ENCODE measurements at places on chromosomes 11 and 22.

DNA sequence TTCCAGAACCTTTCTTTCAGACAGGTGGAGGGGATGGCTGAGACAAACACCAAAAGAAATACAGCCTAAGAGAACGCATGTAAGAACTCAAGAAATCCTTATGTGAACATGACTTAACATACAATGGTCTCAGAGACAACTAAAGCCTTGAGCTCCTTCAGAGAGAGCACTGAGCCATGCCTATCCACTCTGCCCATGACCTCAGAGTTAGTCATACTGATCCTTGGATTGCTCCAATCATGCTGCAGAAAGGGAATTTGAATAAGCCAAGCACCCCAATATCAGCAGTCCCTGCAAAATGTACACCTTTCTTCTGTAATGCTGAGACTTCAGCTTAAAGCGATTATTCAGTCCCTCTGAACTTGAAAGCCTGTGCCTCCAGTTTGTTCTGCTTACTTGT lies 43.2 kb upstream of the CHKA start:
- no peak for DNase-seq

GRCh38 chr11:92717240-92717639 lies 252.2 kb upstream of the MTNR1B start:
- DNase-seq: no peak

DNA sequence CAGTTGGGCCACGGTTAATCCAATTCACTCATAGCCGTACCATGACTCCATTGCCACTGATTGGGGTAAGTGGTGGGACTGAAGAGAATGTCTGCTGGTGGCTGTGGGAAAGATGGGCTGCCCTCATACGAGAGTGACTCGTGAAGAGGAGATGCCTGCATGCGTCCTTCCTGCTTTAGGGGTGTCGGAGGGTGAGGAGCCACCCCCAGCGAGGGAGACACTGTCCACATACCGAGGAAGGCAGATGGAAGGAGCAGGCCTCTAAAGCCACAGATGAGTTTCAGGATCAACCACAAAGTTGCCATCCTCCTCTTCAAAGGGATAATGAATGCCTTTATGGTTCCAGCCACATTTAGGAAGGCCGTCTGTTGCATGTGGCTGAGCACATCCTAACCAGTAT lies 83.2 kb downstream of the GRIK4 start:
- DNase-seq: no peak

GRCh38 chr11:21511835-21512440 lies 680.9 kb upstream of the ANO5 start:
- no peak for DNase-seq

- no peak for DNase-seq
Measured at GRCh38 chr22:20940186-20940651, 23.0 kb downstream of the CRKL start.

- no peak for DNase-seq
Measured at GRCh38 chr11:122745111-122745510, 89.6 kb downstream of the UBASH3B start.

DNA sequence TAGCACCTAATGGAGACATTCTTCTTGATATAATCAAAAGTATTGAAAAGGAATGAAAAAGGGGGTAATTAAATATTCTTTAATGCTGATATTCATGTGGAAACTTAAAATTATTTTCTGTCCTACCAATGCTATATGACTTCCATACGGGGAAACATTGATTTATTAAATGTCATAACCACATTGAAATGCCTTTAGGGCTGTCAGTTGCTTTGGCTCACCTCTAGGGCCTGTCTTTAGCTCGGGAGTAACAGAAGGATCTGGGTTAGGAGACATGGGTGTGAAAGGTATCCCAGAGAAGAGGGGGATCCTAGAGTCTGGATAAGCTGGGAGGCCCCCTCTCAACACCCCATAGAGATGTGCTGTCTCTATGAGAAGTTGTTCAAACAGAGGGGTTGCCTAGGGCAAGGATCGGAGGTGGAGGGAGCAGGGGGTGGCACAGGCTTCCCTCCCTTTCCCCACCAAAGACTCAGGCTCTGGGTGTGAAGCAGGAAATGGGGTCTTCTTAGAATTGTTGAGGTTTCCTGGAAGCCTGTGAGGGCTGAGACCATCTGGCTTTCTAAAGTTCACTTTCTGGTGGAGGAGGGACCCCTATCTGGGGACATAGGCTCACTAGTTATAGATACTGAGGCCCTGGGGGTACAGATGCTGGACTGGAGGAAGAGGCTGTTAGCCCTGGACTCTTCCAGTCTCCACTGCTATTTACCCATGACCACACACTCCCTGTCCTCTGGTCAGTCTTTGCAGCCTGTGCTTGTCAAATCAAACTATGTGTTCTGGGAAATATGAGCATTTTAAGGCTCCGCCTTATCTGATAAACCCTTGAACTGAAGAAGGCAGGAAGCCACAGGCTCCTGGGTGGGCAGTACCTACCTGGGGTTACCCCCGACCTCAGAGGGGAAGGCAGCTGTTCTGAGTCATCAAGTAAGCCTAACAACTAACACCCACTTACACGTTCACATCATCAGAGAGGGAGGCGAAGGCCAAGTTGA lies 55.8 kb upstream of the RRAS2 start:
- DNase-seq: no peak

DNA sequence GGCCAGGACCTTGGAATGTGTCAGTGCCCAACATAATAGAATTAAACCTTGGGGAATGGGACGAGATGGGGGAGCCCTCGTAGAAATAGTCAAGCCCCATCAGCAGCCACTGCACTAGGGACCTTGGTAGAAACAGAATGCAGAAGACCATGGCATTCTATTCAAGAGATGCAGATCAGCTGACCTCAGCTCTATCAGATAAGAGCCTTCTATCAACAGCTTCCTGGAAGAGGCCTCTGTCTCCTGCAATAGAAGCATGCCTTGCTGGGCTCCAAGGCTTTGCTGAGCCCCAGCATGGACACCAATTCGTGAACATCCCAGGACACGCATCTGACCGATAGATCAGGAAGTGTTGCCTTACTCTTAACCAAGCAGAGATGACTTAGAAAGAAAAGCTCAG lies 27.5 kb upstream of the FLI1 start:
- DNase-seq: no peak

GRCh38 chr11:10275714-10276113 lies 18.3 kb downstream of the SBF2 start:
- DNase-seq: no peak

GRCh38 chr11:8038393-8038792 lies 42.6 kb upstream of the TUB start:
- no peak for DNase-seq
